AG08396 (cell line): ENCODE measurements at places on chromosomes 3 and 15.

DNA sequence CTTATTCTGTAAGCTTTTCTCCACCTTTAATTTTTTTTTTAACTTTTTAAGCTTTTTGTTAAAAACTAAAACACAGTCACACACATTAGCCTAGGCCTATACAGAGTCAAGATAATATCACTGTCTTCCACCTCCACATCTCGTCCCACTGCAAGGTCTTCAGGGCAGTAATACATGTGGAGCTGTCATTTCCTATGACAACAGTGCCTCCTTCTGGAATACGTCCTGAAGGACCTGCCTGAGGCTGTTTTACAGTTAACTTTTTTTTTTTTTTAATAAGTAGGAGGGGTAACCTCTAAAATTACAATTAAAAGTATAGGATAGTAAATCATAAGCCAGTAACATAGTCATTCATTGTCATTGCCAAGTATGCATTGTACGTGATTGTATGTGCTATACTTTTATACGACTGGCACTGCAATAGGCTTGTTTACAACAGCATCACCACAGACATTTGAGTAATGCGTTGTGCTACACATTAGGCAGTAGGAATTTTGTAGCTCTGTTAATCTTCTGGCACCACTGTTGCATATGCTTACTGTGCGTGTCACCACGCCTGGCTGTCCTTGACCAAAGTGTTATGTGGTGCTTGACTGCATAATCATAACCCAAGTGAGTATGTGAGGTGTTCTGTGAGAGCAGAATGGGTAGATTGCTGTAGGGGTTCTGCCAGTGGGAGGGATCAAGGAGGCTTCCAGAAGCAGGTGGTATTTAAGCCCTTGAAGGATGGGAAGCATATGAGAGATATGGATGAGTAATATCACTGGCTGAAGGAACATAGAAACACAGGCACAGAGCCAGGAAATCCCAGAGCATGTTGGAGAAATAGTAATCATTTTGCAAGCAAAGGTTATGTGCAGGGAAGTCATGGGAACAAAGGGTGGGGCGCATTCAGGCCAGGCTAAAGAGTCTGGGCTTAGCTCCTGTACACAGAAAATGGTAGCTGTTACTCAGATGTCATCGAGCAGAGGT, 18.3 kb downstream of the FBXO22 start:
- peak; percentile 24 for DNase-seq

GRCh38 chr3:72657666-72658065, 190.6 kb downstream of the SHQ1 start:
- DNase-seq: no peak

DNA sequence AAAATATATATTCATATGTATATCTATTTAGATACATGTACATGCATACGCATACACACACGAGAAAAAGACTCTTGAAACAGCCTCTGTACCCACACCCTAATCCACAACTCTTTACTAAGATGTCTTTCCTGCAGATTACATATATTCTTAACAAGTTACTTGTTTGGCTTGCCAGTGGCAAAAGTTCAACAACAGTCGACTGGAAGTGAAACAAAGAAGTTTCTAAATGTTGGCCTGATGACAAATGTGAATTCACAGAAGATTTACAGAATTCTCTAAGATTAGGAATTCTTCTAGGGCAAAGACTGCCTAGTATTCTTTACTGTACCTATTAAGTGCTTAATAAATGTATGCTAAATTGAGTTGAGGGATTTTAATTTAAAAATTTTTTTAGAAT, 116.8 kb downstream of the CDIN1 start:
- no peak for DNase-seq

DNA sequence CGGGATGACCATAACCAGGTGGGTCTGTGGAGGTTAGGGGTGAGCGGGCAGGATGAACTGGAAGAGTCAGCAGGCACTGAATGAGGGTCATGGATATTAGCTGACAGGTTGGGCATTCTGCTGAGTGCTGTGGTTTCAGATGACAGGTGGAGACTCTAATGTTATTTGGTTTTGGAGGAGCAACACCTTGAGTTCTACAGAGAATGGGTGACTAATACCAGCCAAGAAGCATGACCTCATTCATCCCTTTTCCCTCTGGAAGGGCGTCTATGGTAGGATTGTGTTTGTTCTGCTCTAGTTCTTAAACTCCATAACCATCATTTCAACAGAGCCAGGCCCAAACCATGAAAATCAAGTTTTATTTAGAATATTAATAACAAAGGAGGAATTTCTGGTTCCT, 550.7 kb upstream of the LMCD1 start:
- no peak for DNase-seq

DNA sequence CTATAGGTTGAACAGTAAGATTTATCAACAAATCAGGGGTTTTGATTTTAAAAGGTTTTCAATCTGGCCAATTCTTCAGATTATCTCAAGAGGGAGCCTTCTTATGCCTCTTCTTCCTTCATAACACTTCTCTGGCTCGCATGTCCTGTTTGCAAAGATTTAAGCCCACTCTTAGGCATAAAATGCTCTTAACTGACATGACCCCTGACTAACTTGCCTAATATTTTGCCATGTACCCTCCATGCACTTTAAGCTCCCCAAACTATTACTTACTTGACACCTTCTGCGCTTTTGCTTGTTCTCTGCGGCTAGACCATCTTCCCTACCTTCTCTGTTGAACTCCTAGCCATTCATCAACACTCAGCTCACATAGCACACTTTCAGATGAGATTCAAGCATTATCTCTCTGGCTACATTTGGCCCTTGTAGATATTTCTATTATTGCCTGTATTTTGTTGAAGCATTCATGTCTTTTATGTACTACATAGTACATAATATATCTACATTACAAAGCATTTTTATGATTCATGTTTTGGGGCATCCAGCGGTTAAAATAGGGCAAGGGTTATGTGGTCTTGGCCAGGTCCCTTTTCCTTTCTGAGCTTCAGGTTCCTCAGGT, 1.0 kb upstream of the ARIH1 start:
- no peak for DNase-seq

DNA sequence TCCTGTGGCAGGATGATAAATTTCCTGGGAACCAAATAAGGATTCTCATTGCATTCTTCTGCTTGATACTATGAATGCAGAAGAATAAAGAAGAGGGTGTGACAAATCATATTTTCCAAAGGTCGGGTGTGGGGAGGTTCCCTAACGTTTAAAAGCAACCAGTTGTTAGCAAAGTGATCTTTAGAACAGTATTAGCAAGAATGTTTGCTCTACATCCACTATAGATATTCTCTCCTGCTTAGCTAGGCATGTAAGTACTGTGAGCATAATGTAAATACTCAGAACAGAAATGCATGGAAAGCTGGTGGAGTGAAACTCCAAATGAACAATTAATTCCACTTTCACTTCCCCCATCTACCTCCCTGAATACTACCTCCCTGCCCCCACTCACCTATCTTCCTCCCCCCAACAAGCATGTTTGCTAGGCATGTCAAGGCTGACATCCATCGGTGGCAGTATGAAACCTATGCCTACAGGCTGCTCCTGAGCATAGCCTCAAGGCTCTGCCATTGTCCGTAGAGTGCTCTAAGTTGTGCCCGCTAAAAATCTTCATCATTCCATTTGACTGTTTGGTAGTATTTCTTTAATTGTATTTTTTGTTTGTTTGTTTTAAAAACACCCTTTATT, 329.7 kb downstream of the TIGIT start:
- DNase-seq: peak; percentile 6
